Activated CD4-positive, CD25-positive, alpha-beta regulatory T cell treated with anti-CD3 and anti-CD28 coated beads, Interleukin-2, amount 50 U/mL, for 72 hours (primary cell): ENCODE measurements at places on chromosomes 7 and 10.

DNA sequence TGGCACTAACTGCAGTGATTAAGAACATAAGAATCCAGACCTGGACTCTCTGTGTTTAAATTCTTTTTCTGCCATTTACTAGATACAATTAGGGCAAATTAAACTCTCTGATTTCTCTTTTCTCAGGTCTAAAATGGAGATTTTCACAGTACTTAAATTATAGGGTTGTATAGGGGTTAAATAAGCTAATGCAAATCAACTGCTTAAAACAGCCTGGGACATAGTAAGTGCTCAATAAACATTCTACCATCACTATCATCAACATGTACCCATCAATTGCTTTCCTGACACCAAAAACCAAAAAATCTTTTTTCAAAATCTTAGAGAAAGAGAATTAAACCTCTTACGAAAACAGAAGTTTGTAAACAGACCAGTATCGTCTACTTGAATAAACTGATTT is 4.5 kb downstream of the ZNF800 start:
- DNase-seq: no peak

- DNase-seq: no peak
Measured at GRCh38 chr7:30119890-30120577, 14.8 kb upstream of the MTURN start.

GRCh38 chr10:17599089-17599488 is 18.1 kb downstream of the HACD1 start:
- no peak for DNase-seq

DNA sequence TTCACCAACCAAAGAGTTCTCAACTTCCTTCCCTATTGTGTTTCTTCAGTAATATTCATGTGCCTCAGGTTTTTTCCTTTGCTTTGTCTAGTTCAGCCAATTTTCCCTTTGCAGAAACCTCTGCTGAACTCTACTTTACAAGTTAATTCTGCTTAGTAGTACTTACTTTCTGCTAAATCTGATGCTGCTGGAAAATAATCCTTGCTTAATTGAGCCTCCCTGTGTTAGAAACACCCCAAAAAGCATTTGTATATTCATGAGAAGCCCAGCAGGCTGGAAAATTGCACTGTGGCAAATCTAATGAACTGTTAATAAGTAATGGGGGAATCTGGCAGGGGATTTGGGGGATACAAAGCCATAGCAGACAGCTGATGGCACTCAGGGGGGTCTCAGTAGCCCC is 78.5 kb downstream of the CDCA7L start:
- no peak for DNase-seq

GRCh38 chr10:67808704-67809103 is 29.3 kb downstream of the DNAJC12 start:
- DNase-seq: no peak

GRCh38 chr7:150744041-150744656 is 6.9 kb downstream of the GIMAP5 start:
- DNase-seq: no peak

GRCh38 chr7:28704706-28705105 is 253.4 kb downstream of the TRIL start:
- no peak for DNase-seq

DNA sequence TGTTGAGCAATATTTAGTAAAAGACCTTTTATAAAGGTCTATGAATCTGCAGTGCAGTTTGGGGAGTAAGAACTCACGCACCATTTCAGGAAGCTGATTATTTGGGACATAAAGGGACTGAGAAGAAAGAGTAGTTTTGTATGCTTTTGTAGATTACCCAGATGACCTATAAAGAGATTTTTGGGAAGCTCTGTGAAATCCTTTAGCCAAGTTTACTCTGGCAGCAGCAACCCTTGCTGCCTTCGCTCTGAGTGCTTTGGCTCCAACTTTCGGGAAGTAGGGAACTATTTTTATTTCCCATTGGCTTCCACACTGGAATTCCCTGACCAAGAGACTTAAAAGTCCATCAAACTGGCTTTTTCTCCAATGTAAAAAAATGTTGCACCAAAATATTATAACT is 1110.1 kb upstream of the PHF14 start:
- no peak for DNase-seq

GRCh38 chr10:44853148-44853734 is 57.9 kb upstream of the TMEM72 start:
- DNase-seq: no peak

- DNase-seq: no peak
Measured at GRCh38 chr10:3887885-3888476, 103.0 kb upstream of the KLF6 start.

DNA sequence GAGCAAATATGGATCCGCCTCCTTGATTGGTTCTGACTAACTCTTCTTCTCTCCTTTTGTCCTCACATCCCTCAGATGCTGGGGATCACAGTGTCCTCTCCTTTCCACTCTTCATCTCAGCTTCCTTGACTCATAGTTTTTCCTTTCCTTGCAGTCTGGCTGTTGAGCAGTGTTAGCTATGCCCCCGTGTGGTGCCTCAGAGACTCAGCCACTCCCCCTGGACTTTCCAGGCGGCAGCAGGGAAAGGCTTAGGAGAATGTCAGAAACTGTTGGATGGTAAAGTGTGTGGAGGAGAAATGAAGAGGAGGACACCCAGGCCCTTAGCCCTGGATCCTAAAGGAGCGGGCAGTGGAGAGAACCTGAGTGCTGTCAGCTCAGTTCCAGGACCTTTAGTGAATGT is 267.5 kb downstream of the CELF2 start:
- no peak for DNase-seq

DNA sequence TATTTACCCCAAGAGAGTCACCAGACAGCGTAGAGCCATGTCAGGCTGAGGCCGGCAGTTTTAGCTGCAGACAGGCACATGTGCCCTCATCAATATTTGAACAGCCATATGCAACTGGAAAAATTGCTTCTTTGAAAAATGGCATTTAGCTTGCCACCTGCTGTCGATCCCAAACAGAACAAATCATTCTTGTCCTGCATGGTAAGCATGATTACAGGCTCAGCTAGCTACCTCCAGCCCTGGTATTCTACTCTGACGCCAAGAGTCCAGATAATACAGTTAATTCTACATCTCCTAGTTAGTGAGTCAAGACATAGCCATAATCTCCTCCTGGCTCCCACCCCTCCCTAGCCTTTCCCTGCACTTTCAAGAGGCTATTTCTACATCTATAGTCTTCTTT is 7.7 kb downstream of the CREB3L2 start:
- DNase-seq: no peak

DNA sequence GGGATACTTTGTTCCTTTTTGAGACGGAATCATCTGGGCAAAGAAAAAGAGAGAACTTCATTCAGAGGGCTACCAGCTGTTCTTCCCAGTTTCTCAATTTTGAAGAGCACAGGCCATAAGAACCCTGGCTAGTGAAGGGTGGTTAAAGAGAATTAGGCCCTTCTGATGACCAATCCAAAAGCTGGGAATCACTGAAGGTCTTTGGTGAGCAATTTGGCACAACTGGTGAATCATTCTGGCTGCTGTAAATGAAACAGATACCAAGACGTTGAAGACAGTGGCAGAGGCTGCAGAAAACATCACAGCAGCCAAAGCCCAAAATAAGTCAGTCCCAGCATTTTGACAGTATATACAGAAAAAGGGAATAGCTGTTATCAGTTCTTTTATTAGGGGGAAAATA is 5.1 kb downstream of the RAPGEF5 start:
- no peak for DNase-seq

DNA sequence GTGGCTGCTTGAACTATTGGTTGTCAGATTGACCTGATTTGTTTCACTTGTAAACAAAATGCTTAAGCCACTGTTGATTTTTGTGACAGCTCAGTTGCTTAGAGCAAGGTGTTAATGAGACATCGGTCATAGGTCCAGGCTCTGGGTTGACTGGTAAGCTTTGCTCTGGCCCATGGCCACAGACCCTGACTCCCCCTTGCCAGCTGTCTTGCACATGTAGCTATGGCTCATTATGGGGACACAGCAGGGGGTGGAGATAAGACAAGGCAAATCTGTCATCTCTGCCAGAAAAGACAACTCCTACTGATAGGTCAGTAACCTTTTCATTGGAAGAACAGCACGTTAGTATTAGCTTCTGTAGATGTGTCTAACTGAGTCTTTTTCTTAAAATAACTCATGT is 95.3 kb downstream of the KAT6B start:
- no peak for DNase-seq

- DNase-seq: no peak
Measured at GRCh38 chr10:52758406-52758805, 14.2 kb downstream of the MBL2 start.

- no peak for DNase-seq
Measured at GRCh38 chr7:158559356-158559755, 28.3 kb downstream of the PTPRN2 start.

DNA sequence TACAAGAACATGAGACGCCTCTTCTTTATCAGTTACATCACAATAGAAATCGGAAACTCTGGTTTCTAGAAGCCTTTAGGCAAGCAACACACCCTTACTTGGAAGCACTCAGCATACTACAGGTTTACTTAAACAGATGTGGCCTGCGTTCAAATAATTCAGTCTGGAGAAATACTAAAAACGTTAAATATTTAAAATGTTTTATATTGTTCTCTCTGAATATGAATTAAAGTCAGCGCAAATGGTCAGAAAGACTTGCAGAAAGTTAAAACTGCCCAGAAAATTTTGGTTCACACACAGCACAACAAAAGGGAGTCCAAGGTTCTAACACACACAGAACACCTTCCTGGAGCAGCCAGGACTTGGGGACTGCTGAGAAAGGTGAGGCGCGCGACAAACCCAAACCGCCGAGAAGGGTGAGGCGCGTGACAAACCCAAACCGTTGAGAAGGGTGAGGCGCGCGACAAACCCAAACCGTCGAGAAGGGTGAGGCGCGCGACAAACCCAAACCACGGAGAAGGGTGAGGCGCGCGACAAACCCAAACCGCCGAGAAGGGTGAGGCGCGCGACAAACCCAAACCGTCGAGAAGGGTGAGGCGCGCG is 25.8 kb downstream of the ESYT2 start:
- no peak for DNase-seq

DNA sequence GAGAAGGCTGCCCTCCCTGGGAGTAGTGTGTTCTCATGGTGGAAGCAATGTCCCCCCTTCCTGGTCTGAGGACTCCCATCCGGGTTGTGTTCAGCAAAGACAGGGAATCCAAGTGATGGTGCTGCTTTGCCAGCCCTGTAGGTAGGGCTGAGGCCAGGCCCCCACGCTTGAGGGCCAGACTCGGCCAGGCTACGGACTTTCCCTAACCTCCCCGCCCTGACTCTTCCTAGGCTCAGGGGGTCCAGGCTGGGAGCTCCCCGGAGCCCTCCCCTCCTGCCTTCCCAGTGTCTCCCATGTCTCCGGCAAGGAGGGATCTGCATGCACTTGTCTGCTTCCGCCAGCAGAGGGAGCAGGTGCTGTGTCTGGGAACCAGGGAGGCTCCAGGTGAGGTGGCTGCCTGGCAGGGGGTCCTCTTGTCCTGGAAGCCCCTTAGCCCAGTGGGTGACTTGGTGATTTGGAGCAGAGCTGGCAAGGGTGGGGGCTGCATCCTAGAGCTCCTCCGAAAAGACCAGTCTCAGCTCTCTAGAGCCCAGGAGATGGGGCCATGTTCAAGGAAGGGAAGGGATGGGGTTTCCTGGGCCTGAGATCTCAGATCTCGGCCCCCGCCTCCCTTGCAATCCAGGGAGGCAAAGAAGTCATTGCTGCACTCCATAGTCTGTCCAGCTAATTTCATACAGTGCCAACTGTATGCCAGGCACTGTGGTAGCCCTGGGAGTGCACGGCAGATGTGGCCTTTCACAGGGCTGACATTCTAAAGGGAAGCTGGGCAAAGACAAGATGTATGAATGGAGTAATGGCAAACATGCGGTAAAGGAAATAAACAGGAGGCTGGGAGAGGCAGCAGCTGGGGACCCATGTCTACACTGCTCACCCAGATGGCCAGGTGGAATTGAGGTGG is 20.3 kb upstream of the SFRP5 start:
- peak; percentile 71 for DNase-seq

DNA sequence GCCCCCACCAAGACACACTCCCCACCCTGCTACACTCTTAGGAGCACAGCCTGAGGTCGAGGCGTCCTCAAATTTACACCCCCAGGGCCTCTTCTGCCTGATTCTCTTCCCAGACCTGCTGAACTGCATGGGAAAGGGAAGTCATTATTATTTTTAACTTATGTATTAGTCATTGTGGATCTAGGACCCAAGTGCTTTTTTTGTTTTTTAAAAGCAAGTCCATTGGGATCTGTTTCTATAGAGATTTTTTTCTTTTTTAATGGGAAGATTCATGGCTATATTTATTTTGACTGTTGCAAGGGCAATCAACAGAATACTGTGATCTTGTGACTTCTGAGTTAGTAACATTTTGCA is 203.8 kb downstream of the ZMYND11 start:
- no peak for DNase-seq

- no peak for DNase-seq
Measured at GRCh38 chr7:155665957-155666287, 21.5 kb downstream of the RBM33 start.

GRCh38 chr7:151934584-151934983 is 21.7 kb upstream of the GALNTL5 start:
- DNase-seq: no peak

- DNase-seq: no peak
Measured at GRCh38 chr10:106992055-106992454, 172.5 kb downstream of the SORCS1 start.

GRCh38 chr10:104317269-104317710 is 21.0 kb downstream of the ITPRIP start:
- no peak for DNase-seq

DNA sequence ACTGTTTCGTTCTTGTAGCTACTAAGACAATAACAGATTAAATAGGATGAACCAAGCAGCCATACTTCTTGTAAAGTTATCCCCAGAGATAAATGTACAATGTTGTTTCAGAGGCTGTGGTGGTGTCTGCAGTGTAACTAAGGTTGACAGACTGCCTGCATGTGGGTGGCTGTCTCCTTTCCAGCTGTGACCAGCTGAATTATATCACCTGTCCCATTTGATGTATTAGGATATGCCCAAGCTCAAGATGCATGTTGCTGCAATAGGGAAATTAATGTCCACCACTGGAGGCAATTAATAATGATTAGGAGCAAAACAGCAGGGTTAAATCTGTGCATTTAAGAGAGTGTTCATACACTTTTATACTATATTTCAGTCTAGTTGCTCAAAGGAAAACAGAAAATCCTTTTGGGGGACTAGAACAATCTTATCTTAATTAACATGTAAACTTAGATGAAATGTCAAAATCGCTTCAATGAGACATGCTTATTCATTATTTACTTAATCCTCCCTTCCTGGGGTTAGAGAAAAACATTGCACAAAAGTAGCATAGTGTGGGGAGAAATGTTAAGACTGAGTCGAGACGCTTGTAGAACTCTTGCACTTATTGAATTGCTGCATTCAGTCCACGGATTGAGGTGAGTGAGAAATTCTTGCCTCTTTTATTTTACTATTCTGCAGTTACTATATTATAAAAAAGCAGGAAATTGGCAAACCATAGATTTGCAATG is 269.0 kb downstream of the SNX10 start:
- DNase-seq: no peak

- peak; percentile 15 for DNase-seq
Measured at GRCh38 chr10:48446785-48447184, 140.3 kb downstream of the MAPK8 start.

GRCh38 chr7:101125989-101126650 is 784 bp upstream of the SERPINE1 start:
- DNase-seq: no peak

GRCh38 chr7:127822822-127823508 is 171.0 kb downstream of the SND1 start:
- no peak for DNase-seq

GRCh38 chr7:85805249-85805648 is 618.4 kb upstream of the SEMA3D start:
- DNase-seq: no peak
